ENCODE measurements at places on chromosomes 4 and X.

DNA sequence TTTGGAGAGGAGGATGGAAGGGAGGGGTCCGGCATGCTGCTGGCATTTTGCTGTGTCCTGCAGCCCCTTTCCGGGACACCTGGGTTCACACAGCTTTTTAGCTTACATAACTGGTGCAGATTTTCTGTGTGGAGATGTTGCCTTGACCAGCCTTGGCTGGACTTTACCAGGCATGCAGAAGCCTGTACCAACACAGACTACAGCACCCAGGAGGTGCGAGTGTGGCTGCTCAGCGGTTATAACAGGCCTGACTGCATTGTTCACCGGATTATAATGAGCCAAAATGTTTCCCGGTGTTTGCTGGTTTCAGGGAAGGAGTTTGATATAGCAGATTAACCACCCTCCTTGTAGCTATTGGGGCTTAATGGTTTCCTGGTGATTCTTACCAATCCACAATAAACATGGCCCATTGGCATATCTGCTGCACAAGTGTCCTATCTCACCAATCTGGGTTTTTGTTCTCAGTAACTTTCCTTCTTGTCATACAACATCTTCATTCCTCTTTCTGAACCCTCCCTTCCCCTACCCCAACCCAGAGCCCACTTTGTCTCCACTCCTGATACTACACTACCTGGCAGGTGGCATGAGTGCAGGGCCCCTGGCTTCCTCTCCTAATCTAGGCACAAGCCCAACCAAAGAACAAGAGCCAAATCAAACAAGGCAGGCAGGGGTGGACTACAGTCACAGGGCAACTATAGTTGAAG, 3.9 kb downstream of the RPL10 start:
- DNase-seq, result no peak

DNA sequence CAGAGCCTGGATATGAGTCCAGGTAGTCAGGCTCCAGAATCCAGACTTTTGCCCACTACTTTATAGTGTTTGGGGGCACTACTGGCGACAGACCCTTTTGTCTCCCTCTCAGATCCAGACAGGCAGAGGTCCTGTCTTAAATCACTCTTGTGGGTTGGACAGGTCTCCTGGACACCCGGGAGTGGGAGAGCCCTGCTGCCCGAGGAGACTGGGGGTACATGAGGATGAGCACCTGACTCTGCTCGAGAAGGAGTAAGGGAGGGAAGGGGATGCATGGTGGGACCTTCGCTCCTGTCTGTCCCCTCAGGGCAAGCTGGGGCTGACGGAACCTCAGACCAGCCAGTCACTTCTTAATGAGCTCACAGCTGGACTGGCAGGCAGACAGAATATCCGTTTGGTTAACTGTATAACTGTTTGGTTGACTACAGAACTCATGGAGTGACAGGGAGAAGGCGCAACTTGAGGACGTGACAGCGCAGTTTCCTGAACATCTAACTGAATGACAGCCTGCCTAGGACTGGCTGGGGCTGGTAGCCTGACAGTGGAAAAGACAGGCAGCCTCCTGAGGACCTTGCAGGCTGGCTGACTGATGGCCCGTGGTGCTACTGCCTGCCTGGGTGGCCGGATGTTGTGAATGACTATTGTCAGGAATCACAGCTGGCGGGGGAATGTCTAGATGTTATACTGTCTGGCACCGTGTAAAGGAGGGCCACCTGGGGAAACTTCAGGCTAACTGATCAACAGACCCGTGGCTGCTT, 1.6 kb upstream of the SUV39H1 start:
- DNase-seq, result no peak

DNA sequence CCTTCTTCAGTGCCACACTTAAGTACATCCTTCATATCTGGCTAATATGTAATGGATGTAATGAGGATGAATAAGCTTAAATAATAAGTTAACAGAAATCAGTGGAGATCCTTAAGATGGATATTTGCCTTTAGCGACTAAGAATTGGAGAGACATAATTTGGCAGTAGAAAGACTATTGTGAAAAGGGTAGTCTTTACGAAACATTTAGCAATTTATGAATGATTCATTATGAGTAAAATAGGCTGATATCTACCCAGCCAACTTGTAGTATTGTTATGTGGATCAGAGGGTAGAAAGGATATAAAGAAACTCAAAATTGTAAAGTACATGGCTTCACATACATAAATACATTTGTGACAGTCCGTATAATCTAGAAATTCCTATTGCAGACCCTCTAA, 2371.8 kb downstream of the PCDH7 start:
- DNase-seq, result no peak

DNA sequence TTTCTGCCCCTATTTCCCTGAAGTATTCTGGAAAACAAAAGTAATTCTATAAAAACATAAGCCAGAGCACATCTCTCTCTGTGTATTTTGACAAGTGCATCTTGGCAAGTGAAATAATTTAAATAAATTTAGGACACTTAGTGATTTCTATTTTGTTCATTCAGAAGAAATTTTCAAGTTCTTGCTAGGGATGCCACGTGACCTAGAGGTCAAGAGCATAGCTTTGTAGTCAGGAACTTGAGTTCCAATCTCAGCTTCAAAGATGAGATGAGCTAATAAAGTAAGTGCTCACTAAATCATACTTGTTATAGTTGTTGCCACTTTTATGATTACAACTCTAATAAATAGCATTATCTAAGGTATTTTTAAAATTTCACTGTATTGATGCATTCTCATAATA, 13.8 kb downstream of the KDR start:
- no peak for DNase-seq

GRCh38 chrX:16997313-16997712, 50.9 kb downstream of the REPS2 start:
- DNase-seq, result no peak

DNA sequence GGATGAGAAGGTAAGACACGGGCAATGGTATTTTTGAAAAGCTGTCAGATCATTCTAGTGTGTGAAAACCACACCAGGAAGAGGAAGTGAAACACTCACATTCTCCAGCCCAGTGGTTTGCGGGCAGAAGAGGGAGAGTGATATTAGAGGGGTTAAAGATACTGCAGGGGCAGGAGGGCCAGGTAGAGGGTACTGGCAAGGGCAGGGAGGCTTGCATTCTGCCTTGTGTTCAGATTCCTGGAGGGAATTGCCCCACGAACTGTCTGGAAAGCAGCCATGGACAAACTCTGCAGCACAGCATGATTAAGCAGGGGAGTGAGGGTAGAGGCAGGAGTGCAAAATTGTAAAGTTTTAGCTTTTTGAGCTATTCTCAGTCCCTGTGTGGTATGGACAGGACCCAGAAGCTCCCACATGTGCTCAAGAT, 30.9 kb downstream of the NIPAL1 start:
- no peak for DNase-seq
